Immature natural killer cell (primary cell): ENCODE measurements at places on chromosomes 1 and 21. TPM values are rescaled to one million over a fixed set of nuclear protein-coding genes. Genes with fewer than 3 reads are reported as not detected.

GRCh38 chr1:172647110-172647564 lies 11.8 kb upstream of the FASLG start:
- peaks cover 60% of the 10 kb centered on the region for H3K4me1 ChIP-seq
- peak; percentile 78 for DNase-seq
- H3K27me3 ChIP-seq, result peaks cover 4% of the 10 kb centered on the region
- peak overlapping the region; percentile 59 for H3K4me3 ChIP-seq

- H3K27me3 ChIP-seq, result peaks cover 4% of the 10 kb centered on the region
- no peak overlapping the region for H3K4me3 ChIP-seq
- H3K4me1 ChIP-seq, result no peaks in the 10 kb centered on the region
- DNase-seq, result no peak
- no peak overlapping the region for H3K27ac ChIP-seq
These were observed 19.1 kb upstream of the MRPS6 start for GRCh38 chr21:34054259-34054658.

DNA sequence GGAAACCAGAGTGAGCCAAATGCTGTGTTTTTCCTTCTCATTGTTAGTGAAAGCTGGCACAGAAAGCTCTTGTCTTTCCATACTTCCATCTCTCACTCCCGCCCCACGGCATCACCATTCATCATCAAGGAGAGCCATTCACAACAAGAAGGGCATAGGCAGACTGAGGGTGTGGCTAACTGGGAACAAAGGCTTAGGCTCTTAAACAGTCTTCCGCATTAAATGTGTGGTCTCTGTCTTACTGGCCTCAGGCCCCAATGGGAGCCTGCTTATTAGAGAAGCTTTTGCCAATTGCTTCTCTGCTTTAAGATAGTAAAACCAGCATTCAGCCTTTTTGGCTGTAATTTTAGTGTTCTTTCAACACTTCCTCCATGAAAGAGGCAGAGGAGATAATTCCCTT lies 51.4 kb downstream of the TNFSF18 start:
- no peak overlapping the region for H3K27ac ChIP-seq
- no peak overlapping the region for H3K4me3 ChIP-seq
- H3K4me1 ChIP-seq, result no peaks in the 10 kb centered on the region
- DNase-seq, result no peak
- peaks cover 3% of the 10 kb centered on the region for H3K36me3 ChIP-seq
- no peaks in the 10 kb centered on the region for H3K27me3 ChIP-seq

DNA sequence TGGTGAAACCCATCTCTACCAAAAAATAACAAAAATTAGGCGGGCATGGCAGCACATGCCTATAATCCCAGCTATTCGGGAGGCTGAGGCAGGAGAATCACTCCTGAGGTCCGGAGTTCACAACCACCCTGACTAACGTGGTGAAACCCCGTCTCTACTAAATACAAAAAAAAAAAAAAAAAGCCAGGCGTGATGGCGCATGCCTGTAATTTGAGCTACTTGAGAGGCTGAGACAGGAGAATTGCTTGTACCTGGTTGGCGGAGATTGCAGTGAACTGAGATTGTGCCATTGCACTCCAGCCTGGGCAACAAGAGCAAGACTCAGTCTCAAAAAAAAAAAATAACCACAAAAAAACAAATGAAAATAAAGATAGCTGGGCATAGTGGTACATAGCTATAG lies 42.3 kb downstream of the CC2D1B start:
- H3K4me1 ChIP-seq, result no peaks in the 10 kb centered on the region
- H3K27ac ChIP-seq, result no peak overlapping the region

Gene MATN1
- polyA plus RNA-seq, result not detected

GRCh38 chr1:102529446-102529845 lies 532.7 kb upstream of the OLFM3 start:
- no peaks in the 10 kb centered on the region for H3K4me1 ChIP-seq
- H3K27ac ChIP-seq, result no peak overlapping the region
- H3K4me3 ChIP-seq, result no peak overlapping the region
- H3K27me3 ChIP-seq, result peaks cover 1% of the 10 kb centered on the region
